ENCODE measurements at places on chromosomes 16 and 17.
A peak's percentile ranks its signal among the peaks of the same experiment; 100 is the strongest.

- DNase-seq: no peak
These were observed 6.3 kb upstream of the RNF227 start for GRCh38 chr17:7922269-7922844.

GRCh38 chr16:70683146-70683944 is 2.5 kb downstream of the MTSS2 start:
- DNase-seq: no peak

DNA sequence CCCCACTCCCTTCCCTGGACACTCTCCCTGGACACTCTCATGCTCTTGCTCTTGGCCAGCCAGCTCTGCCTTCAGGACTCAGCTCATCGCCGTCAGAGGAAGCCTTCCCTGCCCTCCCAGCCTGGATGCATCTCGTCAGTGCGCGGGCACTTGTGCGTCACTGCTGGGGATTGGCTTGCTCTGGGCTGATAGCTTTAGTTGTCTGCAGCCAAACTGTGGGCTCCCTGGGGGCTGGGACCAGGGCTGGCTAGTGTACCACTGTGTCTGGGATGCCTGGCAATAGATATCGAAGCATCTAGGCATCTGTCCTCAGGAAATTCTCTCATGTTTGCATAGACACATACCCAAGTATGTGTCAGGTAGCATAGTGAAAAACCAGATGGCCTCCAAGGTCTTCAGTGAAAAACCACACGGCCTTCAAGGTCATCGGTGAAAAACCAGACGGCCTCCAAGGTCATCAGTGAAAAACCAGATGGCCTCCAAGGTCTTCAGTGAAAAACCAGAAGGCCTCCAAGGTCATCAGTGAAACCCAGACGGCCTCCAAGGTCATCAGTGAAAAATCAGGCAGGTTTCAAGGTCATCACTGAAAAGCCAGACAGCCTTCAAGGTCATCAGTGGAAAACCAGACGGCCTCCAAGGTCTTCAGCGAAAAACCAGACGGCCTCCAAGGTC is 72.0 kb downstream of the CMIP start:
- no peak for DNase-seq

DNA sequence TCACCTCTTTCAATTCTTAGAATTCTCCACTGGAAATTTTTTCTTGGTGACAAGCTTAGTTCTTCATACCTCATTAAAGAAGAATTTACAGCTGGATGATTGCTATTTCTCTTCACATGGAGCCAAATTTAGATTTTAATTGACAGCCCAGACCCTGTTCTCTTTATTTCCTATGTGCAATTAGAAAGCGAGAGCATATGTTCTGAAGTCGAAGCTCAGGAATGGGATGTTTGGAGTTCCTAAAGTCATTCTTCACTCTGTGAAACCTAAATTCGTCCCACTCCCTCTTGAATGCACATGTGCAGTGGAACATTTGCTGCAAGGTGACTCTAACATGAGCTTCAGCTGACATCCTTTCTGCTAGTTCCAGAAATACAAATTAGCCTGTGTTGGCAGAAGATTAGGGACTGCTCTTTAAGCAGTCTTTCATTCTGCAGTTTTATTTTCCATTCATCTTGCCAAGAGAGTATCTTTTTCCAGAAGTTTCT is 129.3 kb upstream of the KCNJ16 start:
- DNase-seq: no peak

- no peak for DNase-seq
These were observed 23.0 kb downstream of the ATF7IP2 start for GRCh38 chr16:10408824-10409381.

DNA sequence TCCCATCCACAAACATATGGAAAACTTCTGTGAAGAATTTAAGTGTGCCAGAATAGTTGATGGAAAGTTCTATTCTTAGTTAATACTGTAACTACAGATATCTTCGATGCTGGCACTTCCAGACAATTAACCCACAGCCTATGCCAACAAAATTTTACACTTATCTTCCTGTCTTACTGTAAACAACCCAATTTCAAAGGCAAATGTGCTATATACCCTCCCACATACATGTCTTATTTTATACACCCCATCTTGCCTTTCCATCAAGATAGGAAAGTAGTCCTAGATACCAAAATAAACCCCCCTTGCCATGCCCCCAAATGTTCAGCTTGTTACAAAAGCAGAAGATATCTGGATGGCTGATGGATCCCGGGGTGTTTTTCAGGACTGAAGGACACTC is 306.3 kb downstream of the SLC39A11 start:
- no peak for DNase-seq

DNA sequence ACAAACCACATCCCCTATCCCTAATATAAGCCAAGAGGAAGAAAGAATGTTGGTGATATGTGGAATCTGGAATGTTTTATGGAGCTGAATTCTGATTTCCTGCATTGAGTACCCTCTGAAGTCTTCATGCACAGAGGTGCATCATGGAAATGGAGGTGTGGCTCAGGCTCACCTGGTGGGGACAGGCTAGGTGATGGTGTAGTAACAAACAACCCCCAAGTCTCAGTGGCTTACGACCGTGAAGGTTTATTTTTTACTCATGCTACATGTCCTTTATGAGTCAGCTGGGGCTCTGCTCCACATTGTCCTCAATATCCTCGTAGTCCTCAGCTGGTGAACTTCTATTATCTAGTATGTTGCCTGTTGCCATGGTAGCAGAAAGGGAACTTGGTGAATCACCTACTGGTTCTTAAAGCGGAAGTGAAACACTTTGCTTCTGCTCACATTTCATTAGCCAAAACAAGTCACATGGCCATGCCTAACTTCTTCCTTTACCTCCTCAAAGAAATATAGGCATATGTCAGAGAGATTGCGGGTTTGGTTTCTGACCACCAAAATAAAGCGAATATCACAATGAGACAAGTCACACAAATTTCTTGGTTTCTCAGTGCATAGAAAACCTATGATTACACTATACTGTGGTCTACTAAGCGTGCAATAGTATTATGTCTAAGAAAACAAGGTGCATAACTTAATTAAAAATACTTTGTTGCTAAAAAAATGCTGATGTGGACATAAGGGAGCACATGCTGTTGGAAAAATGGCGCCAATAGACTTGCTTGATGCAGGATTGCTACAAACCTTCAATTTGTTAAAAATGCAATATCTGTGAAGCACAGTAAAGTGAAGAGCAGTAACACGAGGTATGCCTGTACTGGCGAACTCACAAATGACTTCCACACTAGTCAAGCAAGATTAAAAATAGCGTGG is at the start of gene PMFBP1:
PMFBP1 (minus strand) TSS at position 51 of the 930 bp plus-strand sequence. CDS start 947 bp downstream, outside the sequence.
- peak; percentile 60 for DNase-seq
